Pancreas (tissue), 10 donors: ENCODE measurements at places on chromosomes 7 and 10. TPM values are rescaled to one million over a fixed set of nuclear protein-coding genes. Genes with fewer than 3 reads are reported as not detected.
A peak's percentile ranks its signal among the peaks of the same experiment; 100 is the strongest.

DNA sequence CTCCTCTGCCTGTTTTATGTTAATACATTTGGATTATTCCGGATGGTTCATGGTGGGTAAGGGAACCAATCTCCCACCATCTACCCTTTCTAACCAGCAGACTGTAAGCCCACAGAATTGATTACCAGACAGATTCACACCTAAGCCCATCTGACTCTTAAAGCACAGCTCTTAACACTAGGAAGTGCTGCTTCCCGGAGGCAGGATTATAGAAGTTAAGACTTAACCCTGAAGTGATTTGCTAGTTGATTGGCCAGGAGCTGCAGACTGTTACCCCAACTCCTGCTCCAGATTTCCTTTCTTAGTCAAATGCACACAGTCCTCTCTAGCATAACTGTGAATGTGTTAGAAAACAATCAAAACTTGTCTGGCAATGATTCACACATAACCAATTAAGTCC is 221.7 kb downstream of the CDK14 start:
- DNase-seq: no peak

DNA sequence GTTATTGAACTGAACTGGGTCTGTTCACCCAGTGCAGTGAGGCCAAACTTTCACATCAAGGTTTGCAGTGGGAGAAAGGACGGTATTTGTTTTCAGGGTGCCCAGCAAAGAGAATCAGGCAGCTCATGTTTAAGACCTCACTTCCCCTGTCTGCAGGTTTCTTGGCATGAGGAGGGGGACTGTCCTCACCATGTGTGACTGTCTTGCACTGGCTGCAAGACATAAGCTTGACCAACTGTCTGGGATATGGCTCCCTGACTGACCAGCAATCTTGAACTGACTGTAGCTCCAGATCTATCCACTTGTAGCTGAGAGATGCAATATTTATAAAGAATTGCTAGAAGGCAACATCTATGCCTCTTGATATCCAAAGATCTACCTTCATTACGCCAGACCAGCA is 39.9 kb downstream of the RAMP3 start:
- no peak for DNase-seq

DNA sequence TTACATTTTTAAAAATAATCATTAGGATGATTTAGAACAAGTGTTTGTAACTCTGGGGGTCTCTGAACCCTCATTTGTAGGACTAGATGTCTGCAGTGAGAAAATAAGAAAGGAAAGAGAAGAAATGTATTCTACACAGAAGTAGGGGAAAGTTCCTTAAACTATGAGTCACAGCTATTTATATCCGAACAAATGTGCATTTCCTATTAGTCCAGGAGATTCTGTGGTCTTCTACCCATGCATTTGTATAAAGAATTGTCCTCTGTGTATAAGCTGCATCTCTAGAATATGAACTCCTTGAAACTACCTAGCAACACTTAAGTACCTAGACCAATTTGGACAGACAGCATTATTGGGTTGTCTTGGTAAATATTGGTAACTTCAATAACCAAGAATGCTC is 15.9 kb upstream of the CD36 start:
- no peak for DNase-seq

- DNase-seq: no peak
Measured at GRCh38 chr10:132984801-132985545, 42.6 kb upstream of the CFAP46 start.

- DNase-seq: no peak
Measured at GRCh38 chr10:118472415-118473304, 122.8 kb downstream of the PRLHR start.

DNA sequence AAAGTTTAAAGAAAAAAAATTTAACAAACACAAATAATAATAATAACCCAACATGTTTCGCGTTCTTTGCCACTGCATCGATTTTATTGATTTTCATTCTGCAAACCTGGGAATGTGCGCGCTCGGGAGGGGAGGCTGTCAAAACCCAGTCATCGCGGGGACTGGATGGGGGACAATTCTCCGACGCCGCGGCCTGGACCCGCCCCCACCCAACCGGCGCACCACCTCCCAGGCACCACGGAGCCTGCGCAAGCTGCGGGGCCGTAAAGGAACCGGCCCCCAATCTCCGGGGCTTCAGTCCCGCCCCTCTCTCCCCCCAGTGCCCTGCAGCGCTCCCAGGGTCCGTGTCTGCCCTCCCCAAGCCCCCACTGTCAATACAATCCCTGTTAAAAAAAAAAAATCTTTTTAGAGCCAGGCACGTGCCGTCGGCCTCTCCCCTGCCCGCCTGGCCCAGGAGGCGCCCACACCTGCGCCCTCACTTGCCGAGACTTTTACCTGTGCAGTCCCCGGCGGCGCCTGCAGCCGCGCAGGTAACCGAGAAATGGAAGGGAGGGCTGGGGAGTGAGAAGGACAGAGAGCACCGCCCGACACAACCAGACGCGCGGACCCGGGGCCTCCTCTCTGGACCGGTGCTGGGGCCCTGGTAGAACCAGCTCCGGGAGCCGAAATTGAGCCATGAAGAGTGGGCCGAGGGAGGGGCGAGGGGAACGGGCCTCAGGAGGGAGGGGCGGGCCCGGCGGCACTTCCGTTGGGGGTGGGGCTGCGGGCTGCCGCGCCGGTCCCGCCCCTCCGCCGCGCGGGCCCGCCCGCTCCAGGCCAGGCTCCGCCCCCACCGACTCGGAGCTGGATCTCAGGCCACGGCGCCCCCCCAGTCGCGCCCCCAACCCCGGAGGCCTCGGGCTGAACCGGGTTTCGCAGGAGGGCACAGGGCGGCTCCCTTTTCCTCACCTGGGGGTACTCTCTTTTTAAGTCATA is 7.6 kb upstream of the ZNF503 start:
- DNase-seq: peak; percentile 91

- DNase-seq: no peak
Measured at GRCh38 chr10:121928528-121928884, 675 bp upstream of the ATE1 start.

- no peak for DNase-seq
Measured at GRCh38 chr7:28754447-28754846, 203.7 kb downstream of the TRIL start.

GRCh38 chr10:9097206-9097990 is 1042.9 kb downstream of the GATA3 start:
- no peak for DNase-seq

- DNase-seq: peak; percentile 55
Measured at GRCh38 chr7:151013733-151014497, 10.4 kb downstream of the ATG9B start.

DNA sequence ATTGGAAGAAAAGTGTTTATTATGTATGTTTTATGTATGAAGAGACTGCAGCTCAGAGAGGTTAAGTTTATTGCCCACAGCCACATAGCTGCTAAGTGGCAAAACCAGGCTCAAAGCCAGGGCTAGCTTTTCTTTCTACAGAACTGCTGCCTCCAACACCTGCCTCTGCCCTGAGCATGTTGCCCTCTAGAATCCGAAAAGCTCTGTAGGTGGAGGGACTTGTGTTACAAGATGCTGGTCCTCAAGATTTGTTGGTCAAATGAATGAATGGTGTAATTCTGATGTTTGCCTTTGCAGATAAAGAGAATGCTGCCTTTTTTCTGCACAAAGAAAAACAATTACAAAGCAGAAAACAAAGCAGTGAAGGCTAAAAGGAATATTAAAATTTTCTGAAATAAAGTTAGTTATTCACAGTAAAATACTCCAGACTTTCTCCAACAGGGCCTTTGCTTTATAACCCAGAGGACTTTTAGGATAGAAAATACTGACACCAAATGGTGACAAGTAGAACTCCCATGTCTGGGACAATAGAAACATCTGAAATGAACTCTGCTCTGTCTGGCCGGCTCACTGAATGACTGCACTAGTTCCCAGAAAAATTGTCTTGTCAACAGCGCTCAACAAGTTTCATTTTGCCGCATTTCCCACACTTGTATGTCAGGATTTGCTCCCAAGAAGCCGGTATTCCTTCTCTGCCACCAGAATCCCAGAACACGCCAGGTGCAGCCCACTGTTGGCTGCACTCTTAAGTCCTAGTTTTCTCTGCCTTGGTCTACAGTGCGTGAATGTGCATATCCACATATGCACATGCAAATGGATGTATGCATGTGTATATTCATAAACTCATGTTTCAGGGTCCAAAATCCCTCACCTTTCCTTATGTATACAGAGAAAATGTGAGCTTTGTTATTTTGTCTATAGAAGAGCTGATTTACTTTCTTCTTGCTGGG is 11.0 kb upstream of the DNTT start:
- no peak for DNase-seq

GRCh38 chr7:24788961-24789576 is 31.8 kb upstream of the GSDME start:
- DNase-seq: no peak

- DNase-seq: no peak
Measured at GRCh38 chr7:134622303-134622995, 24.2 kb upstream of the BPGM start.

- peak; percentile 33 for DNase-seq
Measured at GRCh38 chr10:62996925-62997324, 136.2 kb upstream of the NRBF2 start.

DNA sequence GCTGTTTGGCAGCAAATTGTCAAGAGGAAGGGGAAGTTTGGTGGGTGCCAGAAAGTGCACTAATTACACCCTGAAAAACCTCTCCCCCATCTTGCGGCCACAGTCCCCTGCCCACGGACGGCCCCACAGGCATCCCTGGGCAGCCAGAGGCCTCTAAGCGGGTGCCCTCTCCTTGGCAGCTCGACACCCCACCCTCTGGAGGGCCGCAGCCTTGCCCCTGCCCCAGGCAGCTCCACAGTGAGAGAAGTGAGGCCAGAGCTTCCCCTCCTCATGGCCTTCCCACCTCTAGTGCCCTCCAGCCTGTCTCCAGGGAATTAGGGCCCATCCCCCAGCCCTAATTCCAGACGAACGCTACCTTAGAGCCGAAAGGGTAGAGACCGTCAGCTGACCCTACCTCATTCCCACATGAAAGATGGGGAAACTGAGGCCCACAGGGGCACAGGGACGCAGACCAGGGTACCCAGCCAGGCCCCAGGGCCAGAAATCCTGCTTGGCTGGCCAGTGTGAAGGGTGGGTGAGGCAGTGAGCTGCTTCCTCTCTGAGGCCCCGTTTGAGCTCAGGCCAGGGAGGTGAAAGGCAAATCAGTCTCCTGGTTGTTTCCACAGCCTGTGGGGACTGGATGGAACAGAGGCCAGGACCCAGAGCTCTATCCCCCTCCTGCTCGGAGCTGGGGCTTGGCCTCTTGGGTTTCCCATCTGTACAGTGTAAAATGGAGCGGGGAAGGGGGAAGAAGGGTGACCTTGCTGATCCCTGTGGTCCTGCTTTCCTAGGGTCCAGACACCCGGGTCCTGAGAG is 10.0 kb downstream of the ZCCHC24 start:
- peak; percentile 48 for DNase-seq

- DNase-seq: no peak
Measured at GRCh38 chr10:75051308-75051707, 60.1 kb upstream of the SAMD8 start.

- no peak for DNase-seq
Measured at GRCh38 chr7:69878015-69878414, 279.7 kb downstream of the AUTS2 start.

DNA sequence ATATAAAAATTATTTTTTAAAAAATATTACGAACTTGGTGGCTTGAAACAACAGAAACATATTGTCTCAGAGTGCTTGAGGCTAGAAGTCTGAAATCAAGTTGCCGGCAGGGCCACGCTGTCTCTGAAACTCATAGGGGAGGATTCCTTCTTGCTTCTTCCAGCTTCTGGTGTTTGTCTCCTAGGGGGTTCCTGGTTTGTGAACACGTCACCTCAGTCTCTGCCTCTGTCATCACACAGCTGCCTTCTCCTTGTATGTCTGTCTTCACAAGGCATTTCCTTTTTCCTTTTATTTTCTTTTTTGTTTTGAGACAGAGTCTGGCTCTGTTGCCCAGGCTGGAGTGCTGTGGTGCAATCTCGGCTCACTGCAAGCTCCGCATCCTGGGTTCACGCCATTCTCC is 12.7 kb upstream of the SNX8 start:
- DNase-seq: no peak

DNA sequence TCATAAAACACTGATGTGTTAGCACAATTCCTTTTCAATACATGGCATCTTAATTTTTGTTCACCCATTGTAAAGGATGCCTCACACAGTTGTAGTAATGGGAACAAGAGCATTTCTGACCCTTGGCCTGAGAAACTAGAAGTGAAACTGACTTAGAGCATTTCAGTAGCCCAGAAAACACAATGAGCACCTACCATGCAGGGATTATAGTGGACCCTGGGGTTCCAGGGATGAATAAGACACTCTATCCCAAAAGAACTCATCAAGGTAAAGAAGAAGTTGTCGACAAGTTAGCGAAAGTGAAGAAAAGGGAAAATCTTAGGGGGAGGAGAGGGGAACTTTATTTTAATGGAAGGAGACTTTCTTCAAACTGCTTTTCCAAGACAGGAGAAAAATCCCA is 125.6 kb downstream of the NT5C2 start:
- no peak for DNase-seq

DNA sequence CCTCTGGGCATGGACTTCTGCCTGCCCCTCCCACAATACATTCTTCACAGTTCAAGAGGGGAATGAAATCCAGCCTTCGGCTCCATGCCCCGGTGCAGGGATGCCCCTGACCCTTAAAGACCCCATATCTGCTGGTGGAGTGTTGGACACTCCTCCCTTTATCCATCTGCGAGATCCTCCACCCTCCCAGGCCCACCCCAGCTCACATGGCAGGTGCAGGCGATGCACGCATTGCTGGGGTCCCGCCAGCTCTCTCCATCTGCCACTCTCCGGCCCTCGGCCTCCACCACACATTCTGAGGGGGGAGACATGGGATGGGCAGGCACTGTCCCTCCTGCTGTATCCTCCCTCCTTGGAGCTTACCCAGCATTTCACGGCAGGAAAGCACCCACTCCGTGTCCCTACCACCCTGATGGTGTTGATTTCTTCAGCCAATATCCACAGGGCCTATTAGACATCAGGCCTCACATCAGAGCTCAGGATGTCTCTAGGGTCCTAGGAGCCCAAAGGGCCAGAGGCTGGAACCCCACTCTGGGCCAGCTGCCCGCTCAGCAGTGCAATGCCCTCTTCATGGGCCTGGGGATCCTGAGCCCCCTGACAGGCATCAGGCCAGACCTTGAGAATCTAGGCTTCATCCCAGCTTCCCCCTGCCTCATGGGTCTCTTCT is 18.3 kb downstream of the ATP6V1F start:
- no peak for DNase-seq

DNA sequence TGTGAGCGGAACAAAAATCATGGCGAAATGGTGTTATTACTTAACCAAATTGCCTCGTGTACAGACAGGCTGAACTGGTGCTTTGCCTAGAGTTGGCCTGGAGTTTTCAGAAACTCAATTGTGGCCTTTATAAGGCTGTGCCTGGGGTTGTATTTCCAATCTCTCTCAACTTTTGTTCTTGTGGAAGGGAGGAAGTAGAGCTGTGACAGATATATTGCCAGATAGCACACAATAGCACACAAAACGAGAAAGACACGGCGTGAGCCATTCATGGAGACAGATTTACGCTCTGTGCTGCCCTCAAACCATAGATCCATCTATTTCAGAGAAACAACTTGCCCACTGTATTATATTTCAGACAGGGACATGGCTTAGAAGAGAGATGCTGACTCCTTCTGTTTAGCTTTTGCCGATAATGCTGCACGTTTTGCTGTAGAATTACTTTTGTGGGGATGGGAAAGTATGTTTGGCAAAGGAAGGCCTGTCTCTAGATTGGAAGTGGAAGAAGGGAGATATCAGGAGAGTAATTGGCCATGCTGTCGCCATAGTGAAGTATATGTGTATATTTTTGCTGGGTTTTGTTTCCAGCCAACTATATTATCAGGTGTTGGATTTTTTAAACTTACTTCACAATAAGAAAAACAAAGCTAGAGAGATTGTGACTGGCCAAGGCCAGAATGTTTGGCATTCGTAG is 80.4 kb downstream of the AUTS2 start:
- no peak for DNase-seq

IL6 gene
- total RNA-seq: 1.7 TPM

PRPS1L1 gene
- total RNA-seq: not detected

MYL10 gene
- total RNA-seq: not detected

TRIL gene
- total RNA-seq: 0.83 TPM

AUTS2 gene
- 8.3 TPM for total RNA-seq

LSM5 gene
- total RNA-seq: 19.8 TPM
